ENCODE measurements at places on chromosomes 7 and 10.

- no peak for DNase-seq
These were observed 707.5 kb upstream of the FZD8 start for GRCh38 chr10:36349445-36350078.

DNA sequence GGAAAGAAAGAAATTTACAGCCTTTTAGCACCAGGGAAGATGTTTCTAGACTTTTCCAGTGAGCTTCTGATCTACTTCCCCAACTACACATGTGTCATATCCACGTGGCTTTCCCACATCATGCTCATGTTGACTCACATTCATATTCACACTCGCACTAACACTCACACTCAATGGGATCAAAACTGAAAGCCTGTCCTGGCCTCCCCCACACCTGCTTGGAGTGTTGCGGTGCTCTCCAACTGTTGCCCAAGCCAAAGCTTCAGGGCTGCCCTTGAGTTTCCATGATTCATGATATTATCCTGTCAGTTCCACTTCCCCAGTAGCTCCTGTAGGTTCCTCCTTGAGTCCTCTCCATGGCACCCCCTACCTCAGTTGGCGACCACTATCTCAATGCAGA is 444.4 kb downstream of the GATA3 start:
- no peak for DNase-seq

DNA sequence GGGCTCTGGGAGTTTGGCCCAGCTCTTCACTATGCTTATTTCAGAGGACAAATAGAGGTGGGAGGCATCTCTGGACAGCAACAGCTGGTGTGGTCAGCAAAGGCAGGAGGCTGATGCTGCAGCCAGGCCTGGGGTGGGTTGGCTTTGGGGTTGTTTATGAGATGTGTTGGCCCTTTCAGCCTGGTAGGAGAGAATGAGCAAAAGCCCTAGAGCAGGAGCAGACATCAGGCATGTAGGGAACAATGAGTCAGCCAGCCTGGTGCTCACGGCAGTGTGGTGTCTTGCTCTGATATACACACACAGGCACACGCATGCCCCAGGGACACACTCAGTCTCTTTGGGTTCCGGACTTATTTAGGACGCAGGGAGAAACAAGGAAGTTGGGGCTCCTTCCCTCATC is 157.1 kb downstream of the PRKCQ start:
- DNase-seq = no peak

DNA sequence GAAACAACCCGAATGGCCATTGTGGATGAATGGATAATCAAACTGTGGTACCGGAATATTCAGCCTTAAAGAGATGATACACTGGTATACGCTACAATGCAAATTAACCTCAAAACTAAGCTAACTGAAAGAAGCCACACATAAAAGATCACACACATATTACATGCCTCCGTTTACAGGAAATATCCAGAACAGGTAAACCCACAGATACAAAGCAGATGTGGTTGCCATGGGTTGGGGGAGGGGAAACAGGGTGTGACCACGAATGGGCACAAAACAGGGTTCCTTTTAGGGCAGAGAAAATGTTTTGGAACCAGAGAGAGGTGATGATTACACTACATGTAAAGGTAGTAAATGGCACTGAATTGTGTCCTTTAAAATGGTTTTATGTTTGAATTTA is 16.6 kb downstream of the ESYT2 start:
- DNase-seq = no peak

DNA sequence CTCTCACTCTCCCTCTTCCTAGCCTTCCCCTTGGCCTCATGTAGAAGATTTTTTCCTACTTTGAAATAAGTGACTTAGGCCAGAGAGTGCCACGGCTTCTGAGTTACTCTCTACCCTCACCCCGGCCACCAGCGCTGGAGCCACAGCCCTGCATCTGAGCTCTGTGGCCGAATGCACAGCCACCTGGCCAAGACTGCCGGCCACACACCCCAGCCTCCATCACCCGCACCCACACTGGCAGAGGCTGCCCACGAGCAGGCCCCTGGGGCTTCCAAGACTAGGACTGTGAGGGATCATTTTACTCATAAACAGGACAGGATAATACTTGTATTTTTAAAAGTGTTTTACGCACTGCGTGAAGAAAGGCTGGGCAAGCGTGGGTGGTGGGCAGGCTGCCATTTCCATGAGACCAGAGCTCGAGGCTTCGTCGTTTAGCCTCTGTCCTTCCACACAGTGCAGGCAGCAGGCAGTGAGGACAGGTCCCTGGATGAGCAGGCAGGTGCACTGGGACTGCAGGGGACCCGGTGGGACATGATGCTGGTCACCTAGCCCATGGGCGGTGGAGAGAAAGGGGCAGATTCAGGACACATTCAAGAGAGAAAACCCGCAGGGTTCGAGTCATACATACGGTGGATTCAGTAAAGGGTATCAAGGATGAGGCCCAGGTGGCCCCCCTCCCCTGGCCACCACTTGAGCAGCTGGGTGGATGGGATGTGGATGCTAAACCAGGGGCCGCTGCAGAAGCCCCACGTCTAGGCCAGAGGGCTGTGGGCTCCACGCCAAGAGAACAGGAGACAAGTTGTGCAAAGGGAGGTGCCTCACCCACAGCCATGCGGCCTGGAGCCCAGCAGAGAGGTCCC is 35.5 kb upstream of the RNF32 start:
- DNase-seq = no peak

- DNase-seq = no peak
These were observed 494.3 kb downstream of the PTPRN2 start for GRCh38 chr7:158093156-158093796.

DNA sequence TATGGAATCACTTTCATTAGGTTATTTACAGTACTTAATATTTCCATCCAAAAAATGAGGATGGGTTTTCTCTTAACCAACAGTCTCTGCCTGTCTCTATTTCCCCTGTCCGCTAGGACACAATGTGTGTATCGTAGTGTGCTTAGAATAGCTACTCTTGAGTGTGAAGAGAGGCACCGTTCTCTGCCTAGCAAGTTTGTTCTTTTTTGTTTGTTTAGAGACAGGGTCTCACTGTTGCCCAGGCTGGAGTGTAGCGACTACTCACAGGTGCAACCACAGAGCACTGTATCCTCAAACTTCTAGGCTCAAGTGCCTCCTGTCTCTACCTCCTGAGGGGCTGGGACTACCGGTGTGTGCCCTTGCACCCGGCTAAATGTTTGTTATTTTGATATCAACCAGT is 121.9 kb downstream of the ANK3 start:
- DNase-seq = no peak

DNA sequence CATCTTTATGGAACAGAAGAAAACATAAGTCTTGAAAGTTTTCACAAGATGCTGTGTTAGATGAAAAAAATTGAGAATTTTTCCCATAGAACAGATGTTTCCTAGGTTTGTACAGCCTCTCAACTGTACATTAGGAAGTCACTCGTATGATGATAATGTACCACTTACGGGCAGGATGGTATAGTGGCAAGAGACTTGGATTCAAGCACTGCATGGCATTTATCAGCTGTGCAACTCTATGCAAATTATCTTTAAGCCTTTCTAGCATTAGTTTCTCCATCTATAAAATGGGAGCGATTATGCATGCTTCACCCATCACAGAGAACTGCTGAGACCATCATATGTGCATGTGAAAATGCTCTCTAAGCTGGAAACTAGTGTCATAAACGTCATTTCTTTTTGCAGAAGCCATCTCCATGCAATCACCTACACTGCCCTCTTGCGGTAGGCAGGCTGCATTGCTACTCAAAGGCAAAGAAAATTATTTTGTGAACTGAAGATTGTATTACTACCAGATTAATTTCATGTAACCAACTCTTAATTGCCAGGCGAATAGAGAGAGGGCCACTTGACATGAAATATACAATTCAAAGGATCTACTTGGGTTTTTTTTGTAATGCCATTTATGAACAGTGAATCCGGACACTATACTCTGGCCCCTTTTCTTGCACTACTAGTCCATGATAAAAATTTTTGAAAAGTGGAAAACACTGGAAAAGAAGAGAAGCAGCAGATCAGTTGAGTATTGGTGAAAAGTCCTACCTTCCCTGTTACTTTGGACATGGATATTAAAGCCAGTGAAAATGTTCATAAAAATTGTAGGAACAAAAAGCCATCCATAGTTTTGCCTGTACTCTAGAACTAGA is 102.3 kb downstream of the JAZF1 start:
- no peak for DNase-seq

GRCh38 chr7:30831227-30831626 is 60.0 kb downstream of the MINDY4 start:
- no peak for DNase-seq

- no peak for DNase-seq
These were observed 56.0 kb upstream of the CTTNBP2 start for GRCh38 chr7:117929237-117929636.

DNA sequence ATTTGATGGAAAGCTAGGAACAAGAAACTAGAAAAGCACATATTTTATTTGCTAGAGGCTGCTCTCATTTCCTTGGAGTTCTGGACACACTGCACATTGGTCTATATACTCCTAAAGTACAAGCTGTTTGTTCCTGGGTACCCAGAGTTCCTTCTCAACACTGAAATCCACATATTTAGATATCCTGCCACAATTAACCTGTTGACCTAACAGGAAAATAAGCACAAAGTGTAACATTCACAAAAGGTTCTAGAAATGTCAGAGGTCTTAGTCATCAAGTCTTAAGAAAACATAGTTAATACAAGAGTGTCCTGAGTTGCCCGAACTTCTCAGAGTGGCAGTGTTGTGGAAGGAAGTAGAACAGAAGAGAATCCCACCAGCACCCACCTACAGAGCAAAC is 115.6 kb downstream of the ELMO1 start:
- DNase-seq = no peak

GRCh38 chr7:52369922-52370321 is 665.5 kb upstream of the POM121L12 start:
- DNase-seq = no peak

- DNase-seq = no peak
These were observed 67.3 kb downstream of the PHYHIPL start for GRCh38 chr10:59243611-59244195.

DNA sequence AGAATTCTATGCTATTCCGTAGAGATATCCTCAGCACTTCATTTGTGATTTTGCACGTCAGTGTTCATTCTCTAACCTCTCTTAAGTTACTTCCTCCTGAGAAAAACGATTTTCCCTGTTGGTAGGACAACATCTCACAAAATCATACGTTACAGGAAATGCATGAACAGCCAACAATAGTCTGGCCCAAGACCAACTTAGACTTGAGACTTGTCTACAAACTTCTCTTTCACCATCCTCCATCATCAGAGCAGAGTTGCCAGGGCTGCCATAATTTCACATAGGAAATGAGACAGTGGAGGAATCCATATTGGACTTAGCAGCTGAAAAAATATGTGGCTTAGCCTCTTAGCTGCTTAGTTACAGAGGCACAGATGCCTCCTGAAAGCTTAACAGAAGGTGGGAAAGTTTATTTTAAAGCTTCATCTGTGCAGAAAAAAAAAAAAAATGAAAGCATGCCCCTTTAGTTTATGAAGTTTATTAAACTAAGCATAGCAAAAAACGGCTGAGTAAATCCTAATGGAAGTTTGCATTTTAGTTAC is 222.5 kb upstream of the CACNA2D1 start:
- no peak for DNase-seq

- DNase-seq = no peak
These were observed 182.0 kb upstream of the GHITM start for GRCh38 chr10:83957168-83957947.

- DNase-seq = no peak
These were observed 334.7 kb downstream of the ANKRD7 start for GRCh38 chr7:118559207-118559606.

GRCh38 chr7:41383596-41383995 is 319.3 kb downstream of the INHBA start:
- no peak for DNase-seq

DNA sequence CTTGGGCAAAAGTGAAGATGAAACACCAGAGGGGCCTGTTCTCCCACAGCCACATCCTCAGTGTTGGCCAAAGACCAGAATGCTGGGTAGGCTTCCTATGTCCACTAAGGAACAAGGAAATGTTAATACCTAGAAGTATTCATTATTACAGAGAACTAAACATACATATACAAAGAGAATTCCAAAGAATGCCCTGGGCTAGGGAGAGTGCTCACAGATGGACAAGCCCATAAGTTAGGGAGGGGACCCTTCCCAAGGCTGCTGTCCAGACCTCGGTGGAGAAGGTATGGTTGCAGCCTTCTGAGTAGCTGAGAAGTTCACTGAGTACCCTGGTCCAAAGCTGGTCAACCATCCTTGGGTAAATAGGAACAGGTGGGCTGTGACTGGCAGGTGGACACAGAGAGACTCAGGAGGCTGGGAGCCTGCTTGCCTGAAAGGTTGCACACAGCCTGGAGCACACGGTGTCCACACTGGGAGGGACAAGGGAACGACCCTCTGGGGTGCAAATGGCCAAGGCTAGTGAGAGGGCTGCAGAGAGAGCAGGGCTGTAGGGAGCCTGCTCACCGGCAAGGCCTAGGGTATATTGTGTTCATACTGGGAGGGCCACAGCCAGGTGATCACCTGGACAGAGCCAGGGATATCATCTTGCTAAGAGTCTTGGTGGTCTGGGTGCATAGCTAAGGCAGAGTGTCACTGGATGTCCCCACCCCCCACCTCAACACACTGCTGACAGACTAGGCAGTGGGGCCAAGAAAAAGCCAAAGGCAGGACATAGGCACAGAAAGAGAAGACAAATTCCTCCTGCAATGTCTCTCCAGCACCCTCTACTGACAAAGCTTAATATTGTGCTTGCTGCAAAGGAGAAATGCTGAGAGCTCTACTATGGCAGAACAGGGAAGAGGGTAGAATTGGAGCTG is 40.3 kb downstream of the CPVL start:
- no peak for DNase-seq

DNA sequence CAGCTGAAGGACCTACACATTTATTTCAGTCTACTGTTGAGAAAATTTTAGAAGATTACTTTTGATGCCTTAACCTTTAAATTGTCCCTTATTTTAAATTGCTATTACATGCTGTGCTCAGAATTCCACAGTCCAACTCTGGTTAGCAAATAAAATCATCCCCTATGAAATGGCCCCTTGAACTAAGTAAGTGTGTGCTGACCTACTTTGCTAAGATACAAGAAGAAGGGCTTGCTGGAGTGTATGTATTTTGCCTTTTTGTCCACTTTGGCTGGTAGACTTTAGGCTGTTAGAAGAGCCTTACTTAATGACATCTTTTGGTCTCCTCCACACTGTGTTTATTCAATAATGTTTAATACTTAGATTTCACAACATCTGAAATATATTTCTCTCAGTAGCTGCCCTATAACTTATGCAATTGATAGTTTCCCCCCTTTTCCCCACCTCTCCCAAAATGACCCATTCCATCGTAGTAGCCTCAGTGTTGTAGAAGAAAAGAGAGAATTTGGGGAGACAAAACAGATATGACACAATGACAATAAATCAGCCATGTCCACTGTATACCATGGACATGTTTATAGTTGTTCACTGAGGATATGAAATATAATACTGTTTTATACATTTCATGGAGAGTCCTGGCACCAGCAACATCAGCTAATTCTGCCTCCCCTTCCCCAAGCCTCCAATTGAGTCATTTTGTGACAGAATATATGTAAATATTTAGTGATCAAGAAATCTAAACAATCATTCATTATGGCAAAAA is 107.8 kb upstream of the ASAH2 start:
- no peak for DNase-seq

GRCh38 chr10:128115356-128115755 is 10.9 kb downstream of the MKI67 start:
- DNase-seq = no peak

Measured in stimulated activated CD4-positive, alpha-beta T cell treated with anti-CD3 and anti-CD28 coated beads, Interleukin-15, amount 100 ng/mL, for 1 hour (primary cell).